ENCODE measurements at places on chromosomes 13 and 19.

GRCh38 chr19:18102916-18103542 is 5.5 kb downstream of the MAST3 start:
- DNase-seq: no peak

- DNase-seq: no peak
Observed at GRCh38 chr13:75790198-75790970, 154.3 kb downstream of the LMO7 start.

DNA sequence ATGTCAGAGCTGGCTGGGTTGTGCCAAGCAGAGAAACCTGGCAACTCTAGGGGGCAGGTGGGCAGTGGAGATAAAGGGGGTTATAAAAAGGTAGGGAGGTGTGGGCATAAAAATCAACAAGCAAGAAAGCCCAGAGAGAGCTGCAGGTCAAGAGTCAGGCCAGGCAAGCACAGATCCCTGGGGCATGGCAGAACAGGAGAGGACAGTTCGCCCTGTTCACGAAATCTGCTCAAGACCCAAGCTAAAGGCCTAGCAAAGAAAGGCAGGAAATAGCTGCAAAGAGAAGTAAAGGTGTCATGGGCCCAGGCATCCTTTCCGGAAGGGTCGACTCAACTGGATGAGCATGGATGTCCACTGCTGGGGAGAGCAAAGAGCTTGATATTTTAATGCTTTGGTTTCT is 3.4 kb downstream of the MBNL2 start:
- DNase-seq: no peak

GRCh38 chr19:48510421-48511268 is 990 bp downstream of the LMTK3 start:
- no peak for DNase-seq

DNA sequence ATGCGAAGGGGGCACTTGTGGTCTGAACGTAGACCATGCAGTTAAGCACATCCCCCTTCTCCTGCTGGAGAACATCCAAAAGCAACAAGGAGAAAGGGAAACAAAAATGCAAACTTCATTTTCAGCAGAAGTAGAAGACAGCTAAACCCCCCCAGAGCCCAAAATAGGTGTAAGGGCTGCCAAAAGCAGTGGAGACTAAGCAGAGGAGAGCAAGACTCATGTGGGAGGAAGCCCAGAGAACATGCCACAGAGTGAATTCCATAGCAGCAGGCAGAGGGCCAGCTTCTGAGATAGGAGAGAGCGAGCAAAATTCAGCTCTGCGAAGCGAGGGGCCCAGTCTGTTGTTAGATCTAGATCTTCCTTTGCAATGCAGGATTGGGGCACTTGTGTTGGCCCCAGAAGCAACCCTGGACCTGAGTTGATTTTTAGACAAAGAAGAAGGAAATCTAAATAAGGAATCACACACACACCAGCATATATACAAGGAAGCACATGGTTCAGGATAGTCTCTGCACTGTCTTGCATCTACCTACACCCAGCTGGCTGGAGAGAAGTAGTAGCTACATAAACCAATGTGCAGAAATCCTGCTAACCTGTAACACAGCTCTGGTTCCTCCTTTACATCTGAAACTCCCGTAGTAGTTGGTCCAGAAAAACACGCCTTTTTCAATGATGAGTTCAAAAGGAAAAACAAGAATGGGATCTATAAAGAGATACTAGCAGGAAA is 199.6 kb downstream of the SPRY2 start:
- DNase-seq: no peak

DNA sequence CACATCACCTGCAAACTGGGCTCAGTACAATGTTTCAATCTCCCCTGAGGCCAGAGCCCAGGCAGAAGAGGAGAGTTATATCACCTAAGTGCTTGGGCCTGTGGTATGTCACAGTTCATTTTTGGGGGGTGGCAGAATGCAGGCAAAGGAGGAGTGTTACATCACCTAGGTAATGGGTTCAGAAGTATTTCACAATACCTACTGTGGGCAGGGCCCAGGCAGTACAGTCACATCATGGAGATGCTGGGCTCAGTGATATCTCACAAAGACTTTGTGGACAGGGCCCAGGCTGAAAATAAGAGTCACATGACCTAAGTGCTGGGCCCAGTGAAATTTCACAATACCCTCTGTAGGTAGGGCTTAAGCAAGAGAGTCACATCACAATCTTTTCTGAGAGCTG is 12.7 kb upstream of the ZNF728 start:
- no peak for DNase-seq

DNA sequence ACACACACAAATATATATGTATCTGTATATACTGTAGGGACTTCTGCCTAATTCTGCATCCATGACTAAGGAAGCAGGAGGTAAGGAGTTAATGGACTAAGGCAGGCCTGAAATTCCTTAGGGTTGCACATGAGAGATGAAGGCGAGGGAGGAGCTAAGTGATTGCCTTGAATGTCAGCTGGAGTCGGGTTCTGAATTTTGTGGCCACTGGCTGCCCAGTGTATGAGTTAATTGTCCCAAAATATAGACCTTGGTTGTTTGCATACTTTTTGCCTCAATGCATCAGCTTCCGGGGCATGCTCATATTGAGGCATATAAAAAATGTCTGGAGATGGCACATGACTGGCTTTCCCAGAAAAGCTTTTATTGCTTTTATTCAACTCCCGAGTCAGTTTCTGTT is 245.5 kb downstream of the TDRD3 start:
- DNase-seq: no peak

DNA sequence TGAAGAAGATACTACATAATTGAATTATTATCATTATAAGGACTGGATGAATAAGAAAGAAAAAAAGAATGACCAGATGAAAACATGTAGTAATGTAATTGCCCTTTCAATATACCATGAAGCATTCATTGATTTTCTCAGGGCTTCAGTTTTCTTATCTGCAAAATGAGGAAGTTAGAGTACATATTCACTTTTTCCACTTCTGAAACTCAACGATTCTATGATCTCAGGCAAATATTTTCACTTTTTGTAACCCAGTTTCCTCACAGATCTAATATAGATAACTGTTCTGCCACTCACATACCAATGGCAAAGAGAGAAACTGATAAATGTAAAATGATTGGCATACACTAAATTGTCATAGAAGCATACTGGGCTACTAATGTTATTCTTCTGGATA is 856.6 kb upstream of the KLHL1 start:
- DNase-seq: no peak

GRCh38 chr19:55426042-55426441 is 17.1 kb downstream of the SHISA7 start:
- DNase-seq: no peak

GRCh38 chr19:2613507-2614295 is 88.8 kb downstream of the GNG7 start:
- DNase-seq: peak; percentile 45

DNA sequence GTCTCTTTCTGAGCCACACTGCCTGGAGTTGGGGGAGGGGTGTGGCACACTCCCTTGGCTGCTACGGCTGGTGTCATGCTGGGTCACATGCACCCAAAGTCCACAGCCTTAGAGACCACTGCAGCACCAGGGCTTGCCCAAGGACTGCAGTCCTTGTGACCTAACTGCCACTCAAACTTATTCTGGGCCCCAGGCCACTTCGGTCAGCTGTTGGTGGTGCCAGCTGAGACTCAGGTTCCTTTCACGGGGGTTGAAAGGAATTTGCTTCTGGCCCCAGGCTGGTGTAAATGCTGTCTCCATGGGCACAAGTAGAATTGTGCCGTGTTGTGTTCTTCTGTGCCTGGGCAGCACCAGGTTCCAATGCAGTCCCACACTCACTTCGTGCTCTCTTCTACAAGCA is 9.5 kb upstream of the VN1R1 start:
- no peak for DNase-seq

Measured in stimulated activated CD8-positive, alpha-beta memory T cell treated with anti-CD3 and anti-CD28 coated beads, Interleukin-15, amount 100 ng/mL, for 48 hours (primary cell).